ENCODE measurements at places on chromosomes 12 and 14. TPM values are rescaled to one million over a fixed set of nuclear protein-coding genes. Genes with fewer than 3 reads are reported as not detected.
A peak's percentile ranks its signal among the peaks of the same experiment; 100 is the strongest.

Gene STXBP6
- total RNA-seq, result 23.7 TPM

Gene RD3L
- not detected for total RNA-seq

Gene OR4K17
- total RNA-seq, result not detected

Gene CLEC4D
- total RNA-seq, result 0.16 TPM

Gene CIT
- 12.6 TPM for total RNA-seq

Gene SCNN1A
- 188 TPM for total RNA-seq

Gene ABCD2
- total RNA-seq, result 0.17 TPM

Gene MOAP1
- total RNA-seq, result 12.8 TPM

Gene TC2N
- total RNA-seq, result 67.6 TPM

Gene PLCZ1
- total RNA-seq, result not detected

Gene DYNLL1
- 463 TPM for total RNA-seq

Gene POLE2
- 15.9 TPM for total RNA-seq

Gene AGAP2
- 1.0 TPM for total RNA-seq

Gene NTN4
- 12.4 TPM for total RNA-seq

Gene POTEM
- total RNA-seq, result not detected

Gene CEBPE
- not detected for total RNA-seq

DNA sequence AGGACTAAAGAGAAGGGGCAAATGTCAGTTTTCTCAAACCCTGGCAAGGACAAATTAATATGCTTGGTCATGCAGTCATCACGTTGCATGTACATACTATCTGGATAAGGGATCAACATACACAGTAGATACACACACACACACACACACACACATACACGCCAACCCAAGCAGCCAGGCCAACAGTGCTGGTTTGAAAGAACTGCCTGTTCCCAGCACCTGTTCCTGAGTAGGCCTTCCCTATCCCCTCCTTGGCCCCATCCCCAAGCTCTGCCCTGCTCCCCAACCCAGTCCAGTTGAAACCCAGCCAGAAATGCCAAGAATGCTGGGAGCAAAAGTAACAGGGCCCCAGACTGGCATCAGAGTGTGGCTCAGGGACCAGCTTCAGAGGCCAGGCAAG is 4.4 kb downstream of the ITGA7 start:
- no peak for DNase-seq
- H3K36me3 ChIP-seq, result no peaks in the 10 kb centered on the region
- H3K27me3 ChIP-seq, result no peaks in the 10 kb centered on the region
- no peak overlapping the region for H3K27ac ChIP-seq
- no peak overlapping the region for H3K4me3 ChIP-seq

- H3K4me3 ChIP-seq, result no peak overlapping the region
- H3K4me1 ChIP-seq, result no peaks in the 10 kb centered on the region
- no peak for DNase-seq
Observed at GRCh38 chr14:83255015-83255726, 1721.5 kb upstream of the SEL1L start.

DNA sequence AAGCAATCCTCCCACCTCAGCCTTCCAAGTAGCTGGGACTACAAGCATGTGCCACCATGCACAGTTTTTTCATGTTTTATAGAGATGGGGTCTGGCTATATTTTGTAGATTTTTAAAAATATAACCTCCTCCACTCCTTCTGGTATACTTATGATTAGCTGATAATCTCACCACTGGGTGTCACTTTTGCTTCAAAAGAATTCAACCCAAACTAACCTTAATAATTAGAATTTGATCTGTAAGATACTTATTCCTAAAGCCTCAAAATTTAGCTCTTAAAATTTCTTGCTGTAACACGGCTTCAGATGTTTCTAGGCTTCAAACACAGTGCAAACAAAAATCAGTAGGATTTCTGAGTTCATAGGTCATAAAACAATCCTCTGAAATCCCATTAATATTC is 130.3 kb downstream of the CEP83 start:
- H3K4me1 ChIP-seq, result no peaks in the 10 kb centered on the region
- DNase-seq, result no peak
- H3K27me3 ChIP-seq, result no peaks in the 10 kb centered on the region
- no peaks in the 10 kb centered on the region for H3K36me3 ChIP-seq
- H3K27ac ChIP-seq, result no peak overlapping the region

DNA sequence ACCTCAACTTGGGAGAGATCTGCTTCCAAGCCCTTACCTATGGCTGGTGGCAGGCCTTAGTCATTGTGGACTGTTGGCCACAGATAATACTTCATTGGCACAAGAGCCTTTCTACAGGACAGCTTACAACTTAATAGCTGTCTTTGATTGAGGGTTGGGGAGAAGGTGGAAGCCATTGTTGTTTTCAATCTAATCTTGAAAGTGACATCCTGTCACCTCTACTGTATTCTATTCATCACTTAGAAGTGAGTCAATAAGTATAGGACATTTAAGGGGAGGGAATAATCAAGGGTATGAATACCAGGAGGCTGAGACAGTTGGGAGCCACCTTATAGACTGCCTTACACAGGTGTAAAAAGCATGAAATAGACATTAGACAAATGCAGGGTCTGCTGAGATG is 906.3 kb downstream of the NRXN3 start:
- H3K4me3 ChIP-seq, result no peak overlapping the region
- no peaks in the 10 kb centered on the region for H3K27me3 ChIP-seq
- H3K4me1 ChIP-seq, result no peaks in the 10 kb centered on the region

DNA sequence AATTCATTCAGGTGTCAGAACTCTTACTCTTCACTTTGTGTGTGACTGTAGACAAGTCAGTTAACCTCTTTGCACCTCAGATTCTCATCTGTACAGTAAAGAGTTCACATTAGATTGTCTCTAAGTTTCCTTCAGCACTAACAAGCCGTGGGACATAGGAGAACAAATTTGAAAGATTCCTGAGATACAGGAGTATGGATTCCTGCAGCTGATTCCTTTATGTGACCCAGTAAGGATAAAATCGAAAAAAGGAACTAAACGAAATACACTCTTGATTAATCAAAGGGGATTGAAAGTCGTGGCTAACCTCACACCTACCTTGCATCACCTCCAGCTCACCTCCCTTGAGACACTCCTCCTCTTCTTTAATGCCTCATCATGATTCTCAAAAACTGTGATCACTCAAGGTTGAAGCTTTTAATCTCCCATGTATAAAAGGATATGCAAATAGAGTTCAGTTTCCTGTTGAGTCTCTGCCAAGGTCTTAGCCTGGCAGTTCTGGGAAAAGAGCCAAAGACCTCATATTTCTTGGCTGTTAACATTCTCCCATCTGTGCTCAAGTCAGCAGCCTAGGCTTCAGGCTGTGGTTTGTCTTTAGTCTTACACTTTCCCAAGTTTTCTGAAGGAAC is 156.6 kb downstream of the DAD1 start:
- H3K36me3 ChIP-seq, result no peaks in the 10 kb centered on the region
- H3K27ac ChIP-seq, result no peak overlapping the region
- H3K4me3 ChIP-seq, result no peak overlapping the region
- DNase-seq, result peak; percentile 77
- H3K27me3 ChIP-seq, result no peaks in the 10 kb centered on the region

- no peaks in the 10 kb centered on the region for H3K27me3 ChIP-seq
- H3K4me1 ChIP-seq, result peaks cover 17% of the 10 kb centered on the region
- H3K4me3 ChIP-seq, result no peak overlapping the region
- DNase-seq, result no peak
- H3K27ac ChIP-seq, result peak overlapping the region; percentile 53
Observed at GRCh38 chr14:91378930-91379578, 38.6 kb downstream of the CCDC88C start.

DNA sequence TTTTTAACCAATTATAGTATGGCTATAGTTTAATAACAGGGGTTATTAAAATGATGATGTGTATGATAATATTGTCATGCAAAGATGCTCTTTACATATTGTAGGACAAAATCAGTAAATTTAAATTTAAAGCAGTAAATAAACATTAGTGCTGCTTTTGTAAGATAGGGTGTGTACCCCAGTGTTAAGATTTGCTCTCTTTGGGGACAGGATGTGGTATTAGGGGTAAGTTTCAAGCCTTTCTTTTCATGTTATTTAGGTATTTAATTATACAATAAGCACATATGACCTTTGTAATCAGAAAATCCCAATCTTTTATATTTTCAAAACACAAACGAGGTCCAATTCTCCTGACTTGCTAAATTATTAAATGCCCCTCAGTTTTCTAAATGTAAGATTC is 39.7 kb upstream of the RPH3A start:
- DNase-seq, result no peak
- H3K36me3 ChIP-seq, result no peaks in the 10 kb centered on the region
- H3K4me3 ChIP-seq, result no peak overlapping the region
- H3K27ac ChIP-seq, result no peak overlapping the region
- H3K27me3 ChIP-seq, result no peaks in the 10 kb centered on the region
- H3K4me1 ChIP-seq, result no peaks in the 10 kb centered on the region

DNA sequence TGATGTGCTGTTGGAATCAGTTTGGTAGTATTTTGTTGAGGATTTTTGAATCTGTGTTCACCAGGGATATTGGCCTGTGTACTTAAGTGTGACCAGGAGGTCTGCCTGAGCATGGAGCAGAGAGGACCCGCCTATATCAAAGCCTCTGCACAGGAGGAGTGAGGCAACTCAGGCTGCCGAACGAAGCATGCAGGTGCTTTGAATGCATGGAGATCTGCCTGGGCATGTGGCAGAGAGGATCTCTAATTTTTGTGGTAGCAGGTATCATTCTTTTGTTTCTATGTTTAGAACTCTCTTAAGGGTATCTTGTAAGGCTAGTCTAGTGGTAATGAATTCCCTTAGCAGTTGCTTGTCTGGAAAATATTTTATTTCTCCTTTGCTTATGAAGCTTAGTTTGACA is 26.9 kb downstream of the RAB3IP start:
- DNase-seq, result no peak
- H3K36me3 ChIP-seq, result no peaks in the 10 kb centered on the region
- H3K27ac ChIP-seq, result no peak overlapping the region
- no peaks in the 10 kb centered on the region for H3K27me3 ChIP-seq

- H3K27ac ChIP-seq, result no peak overlapping the region
- DNase-seq, result no peak
- H3K4me1 ChIP-seq, result no peaks in the 10 kb centered on the region
- no peaks in the 10 kb centered on the region for H3K36me3 ChIP-seq
Observed at GRCh38 chr14:99360774-99361595, 89.0 kb upstream of the BCL11B start.

DNA sequence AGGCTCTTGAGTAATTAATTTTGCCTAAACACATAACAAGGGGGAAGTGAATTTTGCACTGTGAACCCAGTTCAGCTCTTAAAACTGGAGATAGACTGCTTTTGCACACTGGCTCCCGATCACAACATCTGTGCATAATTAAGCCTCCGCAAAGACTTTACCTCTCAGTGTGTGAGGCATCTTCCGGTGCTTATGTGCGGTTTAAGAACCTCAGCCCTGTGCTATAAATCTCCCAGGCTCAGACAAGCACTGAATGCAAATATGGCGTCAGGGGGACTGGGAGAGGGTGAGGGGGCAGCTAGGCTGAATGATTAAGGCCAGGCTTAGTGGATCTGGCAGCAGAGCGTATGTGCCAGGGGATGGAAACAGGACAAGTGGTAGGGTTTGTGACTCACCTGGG is 103.3 kb downstream of the ADCK1 start:
- H3K4me1 ChIP-seq, result no peaks in the 10 kb centered on the region
- H3K4me3 ChIP-seq, result no peak overlapping the region
- no peak overlapping the region for H3K27ac ChIP-seq
- DNase-seq, result no peak
- no peaks in the 10 kb centered on the region for H3K27me3 ChIP-seq

DNA sequence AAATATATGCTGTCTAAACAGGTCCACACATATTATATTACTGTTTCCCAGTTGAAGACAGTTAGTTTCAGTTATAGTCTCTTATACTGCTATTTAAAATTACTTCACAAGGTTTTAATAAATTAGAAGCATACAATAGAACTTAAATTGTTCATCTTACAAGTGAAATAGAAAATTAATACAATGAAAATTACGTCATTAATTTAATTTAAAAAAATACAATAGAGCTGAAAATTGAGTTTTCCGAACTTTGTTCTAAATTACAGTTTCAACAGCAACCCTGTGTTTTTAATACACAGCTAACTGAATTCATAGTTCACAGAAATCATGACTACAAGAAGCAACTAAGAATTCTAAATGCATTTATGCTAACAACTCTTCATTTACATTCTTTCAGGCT is 525.7 kb upstream of the FOXG1 start:
- DNase-seq, result no peak
- no peaks in the 10 kb centered on the region for H3K4me1 ChIP-seq
- H3K27ac ChIP-seq, result no peak overlapping the region
- H3K36me3 ChIP-seq, result no peaks in the 10 kb centered on the region

GRCh38 chr12:6575648-6576047 is 7.6 kb upstream of the NOP2 start:
- H3K4me1 ChIP-seq, result no peaks in the 10 kb centered on the region
- H3K27ac ChIP-seq, result no peak overlapping the region
- peaks cover 37% of the 10 kb centered on the region for H3K36me3 ChIP-seq
- no peaks in the 10 kb centered on the region for H3K27me3 ChIP-seq
- H3K4me3 ChIP-seq, result no peak overlapping the region

- H3K36me3 ChIP-seq, result no peaks in the 10 kb centered on the region
- H3K4me3 ChIP-seq, result no peak overlapping the region
- no peak overlapping the region for H3K27ac ChIP-seq
Observed at GRCh38 chr12:58148405-58148804, 207.0 kb downstream of the ATP23 start.

- no peak for DNase-seq
- no peaks in the 10 kb centered on the region for H3K4me1 ChIP-seq
- no peaks in the 10 kb centered on the region for H3K36me3 ChIP-seq
- H3K27me3 ChIP-seq, result no peaks in the 10 kb centered on the region
- H3K4me3 ChIP-seq, result no peak overlapping the region
- H3K27ac ChIP-seq, result no peak overlapping the region
Observed at GRCh38 chr12:30417697-30418231, 277.9 kb downstream of the IPO8 start.

- H3K27me3 ChIP-seq, result no peaks in the 10 kb centered on the region
- H3K36me3 ChIP-seq, result no peaks in the 10 kb centered on the region
- no peaks in the 10 kb centered on the region for H3K4me1 ChIP-seq
- no peak overlapping the region for H3K4me3 ChIP-seq
- H3K27ac ChIP-seq, result no peak overlapping the region
Observed at GRCh38 chr12:124795081-124795948, 68.3 kb downstream of the SCARB1 start.

Measured in colonic mucosa (tissue), 4 donors.